ENCODE measurements at places on chromosomes 11 and 22.
A peak's percentile ranks its signal among the peaks of the same experiment; 100 is the strongest.

GRCh38 chr11:15446929-15447328, 332.2 kb downstream of the INSC start:
- DNase-seq = no peak
- H3K4me3 ChIP-seq = no peak overlapping the region
- no peak overlapping the region for H3K27ac ChIP-seq
- no peaks in the 10 kb centered on the region for H3K27me3 ChIP-seq

DNA sequence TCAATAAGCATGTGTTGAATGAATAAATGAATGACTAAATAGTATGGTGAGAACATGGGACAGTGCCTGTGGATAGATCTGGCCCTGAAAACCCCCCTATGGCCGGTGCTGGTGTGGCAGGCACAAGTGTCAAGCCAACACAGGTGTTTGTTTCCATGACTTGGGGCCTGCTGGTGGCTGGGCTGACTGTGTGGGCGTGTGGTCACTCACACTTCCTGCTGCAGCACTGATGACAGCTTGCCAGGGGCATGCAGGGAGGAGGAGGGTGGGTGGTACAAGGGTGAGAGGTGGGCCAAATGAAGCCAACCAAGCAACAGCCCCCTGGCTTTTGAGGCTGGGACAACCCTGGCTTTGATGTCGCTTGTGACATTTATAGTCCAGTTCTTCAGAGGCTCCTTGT, 30.3 kb upstream of the ABCC8 start:
- H3K36me3 ChIP-seq = no peaks in the 10 kb centered on the region
- H3K27me3 ChIP-seq = no peaks in the 10 kb centered on the region
- no peak for DNase-seq
- H3K4me1 ChIP-seq = no peaks in the 10 kb centered on the region
- no peak overlapping the region for H3K4me3 ChIP-seq

GRCh38 chr22:42171417-42171816, 40.8 kb upstream of the CYP2D6 start:
- H3K27ac ChIP-seq = no peak overlapping the region
- H3K27me3 ChIP-seq = no peaks in the 10 kb centered on the region
- no peak overlapping the region for H3K4me3 ChIP-seq
- no peak for DNase-seq
- H3K4me1 ChIP-seq = peaks cover 31% of the 10 kb centered on the region
- H3K36me3 ChIP-seq = peaks cover 31% of the 10 kb centered on the region

DNA sequence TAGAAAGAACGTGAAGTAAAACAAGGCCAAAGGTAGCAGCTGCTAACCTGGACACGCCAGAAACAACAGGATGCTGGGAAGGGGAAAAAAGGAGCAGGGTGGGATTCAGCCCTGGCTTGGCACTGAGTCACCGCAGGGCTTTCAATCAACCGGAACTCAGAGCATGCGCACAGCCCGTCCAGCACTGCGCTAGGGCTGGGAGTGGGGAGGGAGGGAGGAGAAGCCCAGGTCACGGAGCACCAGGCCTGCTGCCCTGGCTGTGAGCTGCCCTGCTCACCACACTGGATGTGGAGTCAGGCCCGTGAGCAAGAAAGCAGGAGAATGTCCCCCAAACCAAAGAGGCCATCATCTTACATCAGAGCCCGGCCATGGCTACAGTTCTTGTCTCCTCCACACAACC, 51.5 kb downstream of the APOL1 start:
- H3K27ac ChIP-seq = no peak overlapping the region
- no peak for DNase-seq
- H3K36me3 ChIP-seq = peaks cover 4% of the 10 kb centered on the region

GRCh38 chr11:70338594-70338993, 59.7 kb upstream of the CTTN start:
- H3K27me3 ChIP-seq = no peaks in the 10 kb centered on the region
- H3K27ac ChIP-seq = no peak overlapping the region
- DNase-seq = no peak
- no peaks in the 10 kb centered on the region for H3K4me1 ChIP-seq

GRCh38 chr11:86158704-86159580, 85.6 kb upstream of the EED start:
- peaks cover 14% of the 10 kb centered on the region for H3K4me1 ChIP-seq
- no peak for DNase-seq
- H3K27ac ChIP-seq = no peak overlapping the region
- H3K27me3 ChIP-seq = no peaks in the 10 kb centered on the region
- no peak overlapping the region for H3K4me3 ChIP-seq

- H3K4me1 ChIP-seq = no peaks in the 10 kb centered on the region
- no peaks in the 10 kb centered on the region for H3K36me3 ChIP-seq
- H3K27ac ChIP-seq = no peak overlapping the region
- no peak overlapping the region for H3K4me3 ChIP-seq
- DNase-seq = no peak
Measured at GRCh38 chr11:12536566-12536965, 137.7 kb upstream of the TEAD1 start.

DNA sequence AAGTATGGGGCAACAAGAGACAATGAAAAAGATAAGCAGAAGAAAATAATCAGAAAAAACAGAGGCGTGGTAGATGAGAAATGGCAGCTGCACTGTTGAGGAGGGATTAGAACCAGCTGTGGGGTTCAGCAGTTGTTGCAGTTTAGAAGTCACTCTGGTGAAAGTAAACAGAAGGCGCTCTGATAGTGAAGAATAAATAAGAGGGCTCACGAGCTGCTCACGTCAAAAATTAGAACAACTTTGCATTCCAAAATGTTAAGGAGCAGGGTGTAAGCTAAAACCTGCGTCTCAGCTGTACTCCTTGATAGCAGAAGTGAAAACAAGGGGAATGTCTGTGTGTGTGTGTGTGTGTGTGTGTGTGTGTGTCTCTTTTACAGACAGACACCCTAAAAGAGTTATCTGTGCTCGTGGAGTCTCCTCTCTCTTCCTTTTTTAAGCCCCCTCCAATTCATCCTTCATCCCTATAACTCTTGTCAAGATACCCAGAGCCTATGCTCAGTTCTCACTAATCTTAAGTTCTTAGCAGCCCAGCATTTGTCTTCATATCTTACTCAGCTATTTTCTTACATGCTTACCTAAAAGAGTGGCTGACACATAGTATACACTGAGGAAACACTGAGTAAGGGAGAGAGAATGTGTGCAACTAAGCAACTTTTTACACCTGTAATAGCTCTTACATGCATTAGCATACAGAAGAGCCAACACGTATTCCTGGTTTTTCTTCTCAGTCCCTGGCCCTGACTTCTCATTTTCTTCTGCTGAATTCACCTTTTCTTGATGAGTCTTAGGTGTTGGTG, 8.9 kb downstream of the TTC17 start:
- peaks cover 15% of the 10 kb centered on the region for H3K4me1 ChIP-seq
- peak; percentile 70 for DNase-seq
- H3K27ac ChIP-seq = no peak overlapping the region

GRCh38 chr11:2929950-2930703, 907 bp upstream of the PHLDA2 start:
- peaks cover 61% of the 10 kb centered on the region for H3K27me3 ChIP-seq
- peaks cover 28% of the 10 kb centered on the region for H3K4me1 ChIP-seq
- DNase-seq = peak; percentile 56
- H3K27ac ChIP-seq = no peak overlapping the region
- peak overlapping the region; percentile 65 for H3K4me3 ChIP-seq

GRCh38 chr11:44879432-44879831, 71.3 kb downstream of the TP53I11 start:
- H3K4me1 ChIP-seq = no peaks in the 10 kb centered on the region
- H3K4me3 ChIP-seq = no peak overlapping the region
- no peaks in the 10 kb centered on the region for H3K27me3 ChIP-seq
- no peak overlapping the region for H3K27ac ChIP-seq

- no peak overlapping the region for H3K27ac ChIP-seq
- H3K4me3 ChIP-seq = no peak overlapping the region
- no peak for DNase-seq
Measured at GRCh38 chr22:39967996-39968972, 8.1 kb downstream of the TMA7B start.

GRCh38 chr11:120573756-120574354, 62.3 kb downstream of the GRIK4 start:
- no peaks in the 10 kb centered on the region for H3K27me3 ChIP-seq
- H3K36me3 ChIP-seq = no peaks in the 10 kb centered on the region
- H3K4me3 ChIP-seq = no peak overlapping the region
- no peaks in the 10 kb centered on the region for H3K4me1 ChIP-seq
- H3K27ac ChIP-seq = no peak overlapping the region
- no peak for DNase-seq

DNA sequence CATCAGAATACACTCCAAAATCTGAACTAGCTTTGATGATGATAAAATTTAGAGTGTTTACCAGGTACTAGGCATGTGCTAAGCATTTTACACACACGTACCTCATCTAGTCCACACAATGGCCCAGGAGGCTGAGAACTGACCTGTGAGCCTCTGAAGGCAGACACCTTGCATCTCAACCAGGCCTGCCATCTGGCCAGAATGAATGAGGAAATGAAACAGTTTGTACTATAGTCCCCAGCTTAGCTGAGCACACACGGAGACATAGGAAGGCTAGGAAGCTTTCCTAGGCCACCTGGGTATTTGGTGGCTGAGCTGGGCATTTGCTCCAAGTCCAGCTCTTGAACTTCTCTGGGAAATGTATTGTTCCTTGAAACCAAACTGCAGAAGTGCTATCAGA, 6.9 kb upstream of the SHANK3 start:
- no peaks in the 10 kb centered on the region for H3K36me3 ChIP-seq
- no peak overlapping the region for H3K27ac ChIP-seq

DNA sequence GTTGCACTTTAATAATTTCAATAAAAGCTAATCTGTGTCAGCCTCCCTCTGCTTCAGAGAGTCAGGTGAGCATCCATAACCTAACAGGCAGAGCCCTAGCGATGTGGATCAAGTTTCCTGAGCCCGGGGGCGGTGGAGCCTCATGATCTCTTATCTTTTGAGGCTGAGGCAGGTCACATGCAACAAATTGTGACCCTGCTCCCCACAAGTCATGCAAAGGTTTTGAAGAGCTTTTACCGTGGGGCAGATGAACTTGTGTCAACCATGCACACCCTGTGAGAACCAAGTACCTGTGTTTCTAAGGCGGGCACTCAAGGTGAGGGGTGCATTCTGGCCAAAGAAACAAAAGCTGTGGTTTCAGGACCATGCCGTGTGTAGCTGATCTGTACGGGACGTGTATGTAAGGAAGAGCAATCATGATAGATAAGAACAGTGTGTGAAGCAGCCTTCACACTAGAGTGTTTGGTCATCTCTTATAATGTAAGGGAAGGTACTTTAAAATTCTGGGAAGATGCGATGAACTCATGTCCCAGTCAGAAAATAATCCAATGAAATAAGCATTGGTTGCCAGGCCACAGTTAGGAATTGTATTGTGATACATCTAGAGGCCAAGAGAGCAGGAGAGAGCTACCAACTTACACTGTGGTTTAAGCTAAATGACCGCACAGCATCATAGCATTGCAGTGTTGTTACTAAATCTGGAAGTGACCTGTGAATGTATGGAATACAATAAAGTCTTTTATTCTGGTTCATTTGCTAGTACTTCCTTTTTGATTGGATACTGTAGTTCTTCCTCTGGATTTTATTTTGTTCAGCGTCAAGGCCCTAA, 49.8 kb downstream of the DKK3 start:
- no peak overlapping the region for H3K27ac ChIP-seq
- H3K27me3 ChIP-seq = peaks cover under 1% of the 10 kb centered on the region
- no peak for DNase-seq
- no peak overlapping the region for H3K4me3 ChIP-seq

DNA sequence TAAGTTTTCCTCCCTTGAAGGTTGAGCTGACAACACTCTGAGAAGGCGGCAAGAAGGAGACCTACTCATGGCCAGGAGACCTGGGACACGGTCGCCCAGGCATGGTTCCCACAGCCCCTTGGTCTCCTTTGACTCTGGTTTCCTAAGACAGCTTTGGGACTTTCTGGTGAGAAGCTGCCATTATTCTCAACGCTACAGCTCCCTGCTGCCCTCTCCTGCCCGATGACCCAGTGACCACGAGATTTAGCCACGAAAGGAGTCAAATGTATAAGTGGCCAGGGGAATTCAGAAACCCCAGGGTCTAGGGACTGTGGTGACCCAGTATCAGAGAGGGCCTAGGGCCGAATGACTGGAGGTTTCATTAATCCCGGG, 699 bp upstream of the SDF2L1 start:
- H3K36me3 ChIP-seq = no peaks in the 10 kb centered on the region
- H3K27me3 ChIP-seq = no peaks in the 10 kb centered on the region
- DNase-seq = no peak
- H3K27ac ChIP-seq = peak overlapping the region; percentile 5
- peaks cover 21% of the 10 kb centered on the region for H3K4me1 ChIP-seq

- H3K4me1 ChIP-seq = no peaks in the 10 kb centered on the region
- H3K4me3 ChIP-seq = no peak overlapping the region
- H3K27me3 ChIP-seq = no peaks in the 10 kb centered on the region
- H3K27ac ChIP-seq = no peak overlapping the region
- no peaks in the 10 kb centered on the region for H3K36me3 ChIP-seq
Measured at GRCh38 chr11:87290304-87290922, 252.7 kb downstream of the TMEM135 start.

DNA sequence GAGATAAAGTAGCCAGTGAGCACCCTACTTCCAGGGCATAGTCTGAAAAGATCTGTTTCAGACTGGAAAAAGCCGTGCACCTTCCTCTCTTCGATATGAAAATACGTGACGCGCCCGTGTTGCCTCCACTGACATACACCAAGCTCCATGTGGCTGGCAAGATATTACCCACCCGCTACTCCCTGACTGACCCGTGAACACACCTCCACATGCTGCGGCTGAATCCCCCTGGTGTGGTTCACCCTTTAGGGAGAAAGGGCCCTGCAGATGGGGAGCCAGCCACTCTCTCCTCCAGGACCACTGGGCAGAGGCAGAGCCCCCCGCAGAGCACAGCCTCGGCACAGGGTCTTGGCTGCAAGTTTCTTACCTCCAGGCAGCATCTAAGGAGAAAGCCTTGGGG, 245.0 kb downstream of the BRD1 start:
- H3K4me3 ChIP-seq = no peak overlapping the region
- no peak for DNase-seq
- no peaks in the 10 kb centered on the region for H3K27me3 ChIP-seq
- no peaks in the 10 kb centered on the region for H3K4me1 ChIP-seq

- no peak overlapping the region for H3K4me3 ChIP-seq
- H3K27me3 ChIP-seq = no peaks in the 10 kb centered on the region
- H3K27ac ChIP-seq = no peak overlapping the region
- no peak for DNase-seq
Measured at GRCh38 chr11:127230392-127230791, 229.8 kb upstream of the KIRREL3 start.

- no peak for DNase-seq
- H3K36me3 ChIP-seq = peaks cover 50% of the 10 kb centered on the region
- H3K4me1 ChIP-seq = peaks cover 67% of the 10 kb centered on the region
- H3K4me3 ChIP-seq = peak within 1 kb of the TSS; percentile 81
- no peaks in the 10 kb centered on the region for H3K27me3 ChIP-seq
Measured at GRCh38 chr22:24554313-24555164, at the start of gene GUCD1. TSS of gene GUCD1 (minus strand) at chr22:24555138. CDS start at chr22:24554991, 147 bp downstream.

GRCh38 chr11:122344215-122344614, 228.2 kb upstream of the BLID start:
- no peaks in the 10 kb centered on the region for H3K36me3 ChIP-seq
- H3K27ac ChIP-seq = no peak overlapping the region
- H3K27me3 ChIP-seq = no peaks in the 10 kb centered on the region
- H3K4me3 ChIP-seq = no peak overlapping the region
- no peaks in the 10 kb centered on the region for H3K4me1 ChIP-seq

- H3K4me3 ChIP-seq = no peak overlapping the region
- no peak for DNase-seq
- no peaks in the 10 kb centered on the region for H3K27me3 ChIP-seq
Measured at GRCh38 chr11:109088086-109088485, 333.9 kb upstream of the C11orf87 start.
